Activated CD4-positive, alpha-beta T cell treated with anti-CD3 and anti-CD28 coated beads for 4 hours (primary cell): ENCODE measurements at places on chromosomes 3 and 15.

DNA sequence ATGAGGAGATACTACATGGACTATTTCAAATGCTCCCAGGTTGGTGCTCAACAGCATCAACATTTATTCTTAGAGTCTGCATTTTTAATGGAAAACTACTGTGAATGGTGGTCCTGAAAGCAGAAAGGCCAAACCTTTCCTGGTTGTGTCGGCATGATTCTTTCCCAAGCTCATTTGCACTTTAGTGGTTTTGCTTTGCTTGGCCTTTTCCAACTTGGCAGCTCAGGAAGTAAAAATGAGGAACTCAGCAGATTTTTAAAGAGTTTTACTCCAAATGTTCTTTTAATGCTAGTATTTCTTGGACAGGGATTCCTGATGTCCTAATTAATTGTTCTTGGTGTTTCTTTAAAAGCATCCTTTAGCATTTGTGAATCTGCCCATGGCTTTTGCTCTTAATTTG, 197.4 kb downstream of the SLC9A9 start:
- no peak for DNase-seq

DNA sequence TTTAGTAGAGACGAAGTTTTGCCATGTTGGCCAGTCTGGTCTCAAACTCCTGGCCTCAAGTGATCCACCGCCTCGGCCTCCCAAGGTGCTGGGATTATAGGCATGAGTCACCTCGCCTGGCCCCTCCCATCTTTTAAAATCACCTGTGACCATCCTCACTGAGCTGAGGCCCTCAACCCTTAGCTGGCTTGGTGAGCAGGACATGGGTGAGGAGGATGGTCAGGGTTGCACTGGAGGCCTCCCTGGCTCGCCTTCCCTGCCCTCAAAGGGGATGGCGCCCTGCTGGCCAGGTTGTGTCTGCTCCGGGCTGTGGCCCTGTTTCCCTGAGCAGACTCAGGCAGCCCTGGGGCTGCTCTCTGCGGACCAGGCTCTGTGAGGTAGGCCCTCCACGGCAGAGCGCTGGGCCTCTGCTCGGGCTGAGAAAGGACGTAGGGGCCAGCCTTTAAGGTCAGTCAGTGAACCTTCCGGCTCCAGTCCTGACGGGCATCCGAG, 33.7 kb downstream of the SYNM start:
- no peak for DNase-seq

GRCh38 chr3:64773137-64773536, 85.3 kb upstream of the ADAMTS9 start:
- DNase-seq = no peak

DNA sequence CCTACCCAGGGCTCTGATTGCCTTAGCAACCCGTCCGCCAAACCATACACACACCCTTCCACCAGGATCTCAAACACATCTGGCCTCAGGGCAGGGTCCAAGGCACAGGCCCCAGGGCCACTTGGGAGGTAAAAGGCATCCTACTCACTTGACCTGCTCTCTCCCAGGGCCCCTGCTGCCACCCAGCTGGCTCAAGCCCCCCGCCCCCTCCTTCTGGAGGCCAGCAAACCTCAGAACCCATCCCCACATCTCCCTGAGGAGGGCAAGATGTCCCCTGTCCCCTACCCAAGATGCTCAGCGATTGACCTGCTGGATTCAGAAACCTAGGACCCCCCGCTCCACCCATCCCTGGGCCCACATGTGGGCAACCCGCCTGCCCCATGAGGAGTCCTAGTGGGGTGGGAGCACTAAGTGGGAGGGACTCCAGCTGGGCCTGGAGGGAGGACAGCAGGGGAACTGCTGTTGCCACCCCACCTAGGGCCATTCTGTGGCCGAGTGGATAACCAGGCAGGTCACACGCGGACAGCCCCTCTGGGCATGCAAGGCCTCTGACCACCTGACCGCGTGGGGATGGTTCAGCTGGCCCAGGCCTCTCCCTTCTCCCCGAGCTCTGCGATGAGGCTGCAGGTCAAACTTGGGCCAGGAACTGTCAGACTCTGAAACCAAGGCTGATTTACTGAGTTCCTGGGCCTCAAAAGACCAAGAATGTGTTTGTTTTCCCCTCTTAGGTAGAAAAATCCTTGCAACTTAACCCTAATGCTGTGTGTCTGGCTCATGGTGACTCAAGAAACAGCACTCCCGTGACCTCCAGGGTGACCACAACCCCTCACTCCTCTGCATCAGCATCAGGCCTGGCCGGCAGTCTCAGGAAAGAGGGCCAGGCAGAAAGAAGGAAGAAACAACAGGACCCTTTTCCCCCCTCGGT, 4.2 kb downstream of the MFGE8 start:
- DNase-seq = no peak

DNA sequence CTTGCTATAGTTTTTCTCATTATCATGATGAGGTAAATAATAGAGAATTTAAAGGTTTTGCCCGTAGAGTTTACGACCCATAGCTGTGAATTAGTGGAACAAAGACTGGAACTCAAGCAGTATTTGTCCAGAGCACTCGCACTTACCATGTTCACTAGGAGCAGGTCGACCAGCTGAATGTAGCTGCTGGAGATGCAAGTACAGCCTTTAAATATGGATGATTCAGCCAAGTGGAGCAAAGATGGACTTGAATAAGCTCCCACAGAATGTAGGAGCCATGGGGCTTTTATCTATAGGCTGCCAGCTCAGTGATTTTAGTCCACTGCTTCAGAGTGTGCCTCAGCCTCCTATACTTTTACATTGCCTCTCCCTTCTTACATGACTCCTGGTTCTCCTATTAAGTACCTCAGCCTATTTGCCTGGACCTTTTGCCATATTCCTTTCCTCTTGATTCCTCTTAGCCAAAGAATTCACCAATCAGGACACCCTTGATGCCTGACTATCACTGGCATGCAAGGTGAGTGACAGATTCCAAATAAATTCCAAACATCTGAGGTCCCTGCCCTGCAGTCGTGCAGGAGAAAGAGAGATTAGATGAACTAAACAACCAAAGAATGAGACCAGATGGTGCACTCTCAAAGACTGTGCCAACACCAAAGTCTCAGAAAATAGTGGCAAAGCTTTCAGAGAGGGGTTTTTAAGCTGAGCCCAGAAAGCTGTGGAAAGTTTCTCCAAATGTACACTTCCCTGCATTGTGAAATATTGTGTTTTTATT, 3.9 kb downstream of the MKRN3 start:
- DNase-seq = no peak

DNA sequence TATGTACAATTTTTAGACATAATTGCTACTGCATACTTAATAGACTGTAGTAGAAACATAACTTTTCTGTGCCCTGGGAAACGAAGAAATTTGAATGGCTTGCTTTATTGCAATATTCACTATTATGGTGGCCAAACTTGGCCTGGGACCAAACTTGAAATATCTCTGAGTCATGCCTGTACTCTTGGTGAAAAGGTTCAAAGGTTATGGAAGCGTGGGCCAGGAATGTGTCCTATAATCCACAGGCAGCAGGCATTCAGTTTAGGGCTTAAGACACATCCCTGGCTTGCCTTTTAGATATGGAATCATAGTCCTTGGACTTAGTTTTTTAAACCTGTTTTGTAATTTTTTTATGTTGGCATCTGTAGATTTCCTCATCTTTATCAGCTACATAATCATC, 124.3 kb downstream of the LRIG1 start:
- no peak for DNase-seq

- DNase-seq = no peak
Measured at GRCh38 chr3:133983126-133983525, 46.6 kb downstream of the SLCO2A1 start.
